ENCODE measurements at places on chromosomes 7 and 10.

DNA sequence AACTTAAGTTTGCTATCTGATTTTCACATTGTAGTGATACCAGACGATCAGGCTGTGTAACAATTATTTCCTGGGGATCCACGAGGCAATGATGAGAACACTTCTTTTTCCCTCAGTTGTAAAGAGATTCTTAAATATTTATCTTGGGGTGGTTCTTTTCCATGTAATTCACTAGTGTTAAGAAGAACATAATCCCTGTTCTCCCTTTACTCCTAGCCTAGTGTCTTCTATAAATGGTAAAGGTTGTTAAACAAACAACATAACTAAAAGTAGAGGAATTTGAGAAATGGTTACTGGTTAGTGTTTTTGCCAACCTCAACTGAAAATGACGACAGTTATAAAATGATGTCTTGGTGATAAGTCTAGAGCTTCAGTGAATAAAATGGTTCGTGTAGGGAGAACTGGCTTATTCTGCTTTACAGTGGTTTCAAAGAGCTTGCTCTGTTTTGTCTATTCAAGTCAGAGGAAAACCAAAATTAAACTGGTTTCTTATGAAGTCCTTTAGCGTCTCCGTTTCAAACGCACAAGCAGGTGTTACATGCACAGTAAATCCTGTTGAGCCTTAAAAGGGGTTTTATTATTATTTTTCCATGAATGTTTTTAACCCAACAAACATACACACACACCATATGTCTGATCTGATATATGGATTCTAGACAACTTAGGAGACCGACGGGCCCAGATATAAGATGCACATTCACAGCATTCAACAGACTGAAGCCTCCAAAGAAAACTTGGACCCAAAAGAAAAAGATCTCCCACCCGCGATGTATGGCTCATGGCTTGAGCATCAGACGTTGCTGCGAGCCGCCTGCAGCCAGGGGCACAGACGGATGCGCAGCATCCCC, 1.1 kb downstream of the TBX20 start:
- peaks cover 84% of the 10 kb centered on the region for H3K27me3 ChIP-seq
- peaks cover 11% of the 10 kb centered on the region for H3K4me1 ChIP-seq
- no peak overlapping the region for H3K27ac ChIP-seq
- no peak for DNase-seq
- H3K4me3 ChIP-seq: peak overlapping the region; percentile 51
- H3K36me3 ChIP-seq: no peaks in the 10 kb centered on the region

- no peak for DNase-seq
- H3K4me3 ChIP-seq: no peak overlapping the region
- peaks cover 19% of the 10 kb centered on the region for H3K4me1 ChIP-seq
- no peak overlapping the region for H3K27ac ChIP-seq
- H3K27me3 ChIP-seq: no peaks in the 10 kb centered on the region
Measured at GRCh38 chr7:128443831-128444600, 11.7 kb upstream of the HILPDA start.

GRCh38 chr7:47153576-47153975, 428.3 kb downstream of the TNS3 start:
- no peaks in the 10 kb centered on the region for H3K36me3 ChIP-seq
- H3K4me3 ChIP-seq: no peak overlapping the region
- H3K27me3 ChIP-seq: peaks cover 2% of the 10 kb centered on the region
- H3K4me1 ChIP-seq: no peaks in the 10 kb centered on the region
- DNase-seq: no peak

DNA sequence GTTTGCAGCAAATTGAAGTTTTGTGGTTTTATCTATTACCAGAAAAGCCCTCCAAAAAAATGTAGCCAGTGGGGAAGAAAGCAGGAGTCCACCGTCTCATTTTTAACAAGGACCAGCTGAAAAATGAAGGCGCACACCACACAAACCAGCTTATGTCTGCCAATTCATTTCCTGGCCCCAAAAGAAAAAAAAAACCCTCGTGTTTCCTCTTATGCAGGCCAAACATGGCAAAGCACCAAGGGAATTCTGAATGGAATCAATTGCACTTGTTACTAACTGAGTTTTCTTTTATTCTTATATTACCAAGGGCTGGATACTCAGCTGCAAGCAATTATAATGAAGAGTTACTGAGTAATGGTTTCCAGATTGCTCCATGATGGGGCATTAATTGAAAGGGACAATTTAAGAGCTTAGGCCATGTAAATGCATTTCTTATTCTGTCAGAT, 428.3 kb upstream of the NPVF start:
- no peak overlapping the region for H3K4me3 ChIP-seq
- no peaks in the 10 kb centered on the region for H3K36me3 ChIP-seq
- no peak overlapping the region for H3K27ac ChIP-seq
- no peaks in the 10 kb centered on the region for H3K27me3 ChIP-seq
- DNase-seq: no peak
- H3K4me1 ChIP-seq: peaks cover 12% of the 10 kb centered on the region

DNA sequence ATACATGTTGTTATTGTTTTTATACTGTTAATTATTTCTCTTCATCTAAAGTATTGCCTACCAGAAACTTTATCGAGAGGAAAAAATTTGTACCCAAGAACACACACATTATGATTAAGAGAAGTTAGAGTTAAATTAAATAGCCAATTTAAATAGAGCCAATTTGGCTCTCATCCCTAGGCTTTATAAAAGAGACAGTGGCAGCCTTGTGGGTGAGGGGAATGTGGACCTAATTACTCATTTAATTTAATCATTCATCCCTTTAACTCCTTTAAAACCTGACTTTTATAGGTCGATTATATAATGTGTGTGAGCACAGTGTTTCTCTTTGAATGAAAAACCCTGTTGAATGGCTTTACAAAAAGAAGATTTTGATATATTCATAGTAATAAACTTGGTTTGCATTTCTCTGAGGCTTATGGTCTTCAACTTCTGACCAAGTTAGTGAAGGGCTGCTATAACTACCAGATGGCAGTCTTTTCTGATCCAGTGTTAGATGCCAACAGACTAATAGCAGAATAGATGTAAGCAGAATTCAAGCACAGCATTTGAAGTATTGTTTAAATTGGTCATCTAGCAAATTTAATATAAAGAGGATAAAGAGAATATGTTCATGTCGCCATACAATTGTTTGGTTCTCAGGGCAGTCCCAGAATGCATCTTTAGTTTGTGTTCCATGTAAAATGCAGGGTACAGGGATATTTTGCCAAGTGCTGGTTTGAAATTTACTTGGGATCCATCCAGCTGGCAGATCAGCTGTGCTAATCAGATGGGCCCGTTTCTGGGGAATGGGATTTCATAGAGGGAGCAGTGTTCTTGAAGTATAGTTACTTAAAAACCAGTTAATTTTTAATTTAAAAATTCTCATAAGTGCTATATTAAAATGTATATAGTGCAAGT, 25.3 kb downstream of the ADD3 start:
- peaks cover 64% of the 10 kb centered on the region for H3K4me1 ChIP-seq
- no peaks in the 10 kb centered on the region for H3K27me3 ChIP-seq
- H3K36me3 ChIP-seq: peaks cover 10% of the 10 kb centered on the region
- DNase-seq: no peak
- no peak overlapping the region for H3K4me3 ChIP-seq
- H3K27ac ChIP-seq: no peak overlapping the region

- no peaks in the 10 kb centered on the region for H3K27me3 ChIP-seq
- no peak for DNase-seq
- H3K4me1 ChIP-seq: no peaks in the 10 kb centered on the region
- H3K27ac ChIP-seq: no peak overlapping the region
- no peak overlapping the region for H3K4me3 ChIP-seq
Measured at GRCh38 chr7:32330602-32331001, 159.6 kb downstream of the LSM5 start.

GRCh38 chr10:34938399-34938670, 123.2 kb upstream of the PARD3 start:
- peaks cover 2% of the 10 kb centered on the region for H3K27me3 ChIP-seq
- no peak overlapping the region for H3K27ac ChIP-seq
- DNase-seq: no peak
- H3K4me3 ChIP-seq: no peak overlapping the region
- no peaks in the 10 kb centered on the region for H3K4me1 ChIP-seq

DNA sequence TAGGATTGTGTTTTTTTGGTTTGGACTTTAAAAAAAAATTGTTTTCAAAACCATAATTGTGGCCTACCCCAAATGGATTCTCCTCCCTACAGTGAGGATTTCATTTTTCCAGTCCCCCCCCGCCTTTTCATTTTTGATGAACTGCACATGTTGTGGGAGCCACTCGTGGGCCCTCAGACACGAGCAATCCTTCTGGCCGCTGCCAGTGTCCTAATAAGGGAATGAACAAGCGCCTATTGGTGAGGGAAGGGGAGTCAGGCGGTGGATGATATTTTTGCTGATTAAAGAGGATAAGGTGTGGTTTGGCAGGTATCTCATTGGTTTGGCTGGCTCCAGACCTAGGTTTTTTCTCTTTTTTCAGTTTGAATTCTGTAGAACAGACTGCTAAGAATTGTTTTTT, 78.7 kb upstream of the AGBL3 start:
- no peaks in the 10 kb centered on the region for H3K27me3 ChIP-seq
- H3K36me3 ChIP-seq: no peaks in the 10 kb centered on the region
- H3K4me3 ChIP-seq: no peak overlapping the region
- no peak for DNase-seq

DNA sequence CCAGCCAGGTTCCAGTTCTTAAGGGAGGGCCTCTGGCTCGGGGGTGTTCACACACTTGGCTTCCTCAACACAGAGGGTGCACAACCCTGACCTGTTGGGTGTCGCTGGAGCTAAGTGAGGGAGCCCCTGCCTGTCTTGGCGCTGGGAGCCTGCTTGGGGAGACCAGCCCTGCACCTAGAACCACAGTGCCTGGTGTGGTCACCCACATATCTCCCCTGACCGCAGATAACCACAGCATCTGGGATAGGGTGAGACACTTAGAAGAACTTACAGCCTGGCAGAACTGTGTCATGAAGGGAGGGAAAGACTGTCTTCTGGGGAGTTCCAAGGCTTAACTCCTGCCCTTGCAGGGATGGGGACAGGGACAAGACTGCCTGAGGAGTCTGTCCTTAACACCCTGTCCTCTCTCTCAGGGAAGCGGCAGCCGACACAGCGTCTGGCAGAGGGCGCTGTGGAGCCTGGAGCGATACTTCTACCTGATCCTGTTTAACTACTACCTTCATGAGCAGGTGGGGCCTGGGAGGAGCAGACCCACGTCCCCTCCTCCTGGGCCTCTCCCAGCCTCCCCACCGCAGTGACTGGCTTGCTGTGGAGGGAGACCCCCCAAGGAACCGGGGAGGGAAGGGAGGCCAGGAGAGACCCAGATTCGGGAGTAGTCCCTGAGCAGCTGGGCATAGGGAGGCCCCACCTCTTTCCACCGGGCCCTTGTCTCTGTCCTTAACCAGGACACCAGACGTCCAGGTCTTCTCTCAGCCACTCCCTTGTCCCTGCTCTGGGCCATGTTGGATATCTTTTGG, 59.0 kb downstream of the PALD1 start:
- no peak overlapping the region for H3K4me3 ChIP-seq
- H3K36me3 ChIP-seq: no peaks in the 10 kb centered on the region
- no peak overlapping the region for H3K27ac ChIP-seq
- DNase-seq: peak; percentile 61
- H3K4me1 ChIP-seq: no peaks in the 10 kb centered on the region

GRCh38 chr7:15546272-15546792, 15.5 kb downstream of the AGMO start:
- DNase-seq: no peak
- no peaks in the 10 kb centered on the region for H3K36me3 ChIP-seq
- H3K27me3 ChIP-seq: no peaks in the 10 kb centered on the region
- no peak overlapping the region for H3K4me3 ChIP-seq
- no peak overlapping the region for H3K27ac ChIP-seq

DNA sequence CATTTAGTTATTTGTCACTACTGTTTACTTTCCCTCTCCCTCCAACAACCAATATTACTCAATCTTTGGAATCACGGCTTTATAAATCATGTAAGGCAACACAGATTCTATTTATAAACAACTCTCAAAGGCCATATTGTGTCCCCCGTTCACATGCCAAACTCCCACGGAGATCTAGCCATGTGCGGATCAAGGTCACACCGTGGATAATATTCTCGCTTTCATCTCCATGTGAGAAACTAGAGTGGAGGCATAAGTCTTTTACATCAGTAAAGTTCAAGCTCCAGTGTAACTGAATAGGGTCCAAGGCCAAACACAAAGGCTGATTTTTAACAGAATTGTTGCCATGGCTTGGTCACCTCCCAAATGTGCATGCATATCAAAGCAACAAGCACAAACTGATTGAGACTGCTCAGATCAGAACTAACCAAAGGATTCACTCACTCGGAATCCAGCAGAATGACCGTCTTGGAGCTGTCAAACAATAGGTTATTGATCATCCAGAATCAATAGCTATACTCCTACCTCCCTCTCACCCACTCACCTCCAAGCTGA, 569.5 kb upstream of the LRRN3 start:
- no peaks in the 10 kb centered on the region for H3K27me3 ChIP-seq
- H3K4me3 ChIP-seq: no peak overlapping the region
- H3K36me3 ChIP-seq: no peaks in the 10 kb centered on the region
- no peaks in the 10 kb centered on the region for H3K4me1 ChIP-seq
- H3K27ac ChIP-seq: no peak overlapping the region

- H3K4me1 ChIP-seq: no peaks in the 10 kb centered on the region
- H3K4me3 ChIP-seq: no peak overlapping the region
- no peaks in the 10 kb centered on the region for H3K27me3 ChIP-seq
- no peaks in the 10 kb centered on the region for H3K36me3 ChIP-seq
- no peak for DNase-seq
Measured at GRCh38 chr7:68929781-68930261, 668.5 kb upstream of the AUTS2 start.

GRCh38 chr10:85433248-85433647, 933.3 kb downstream of the GRID1 start:
- no peak overlapping the region for H3K4me3 ChIP-seq
- H3K4me1 ChIP-seq: no peaks in the 10 kb centered on the region
- DNase-seq: no peak
- H3K27ac ChIP-seq: no peak overlapping the region
- H3K27me3 ChIP-seq: peaks cover 13% of the 10 kb centered on the region

- H3K27ac ChIP-seq: peak overlapping the region; percentile 88
- peaks cover 3% of the 10 kb centered on the region for H3K36me3 ChIP-seq
- DNase-seq: peak; percentile 81
- no peaks in the 10 kb centered on the region for H3K27me3 ChIP-seq
Measured at GRCh38 chr10:119253433-119254174, 46.2 kb downstream of the GRK5 start.

- H3K27ac ChIP-seq: peak overlapping the region; percentile 48
- H3K36me3 ChIP-seq: peaks cover 16% of the 10 kb centered on the region
- no peak overlapping the region for H3K4me3 ChIP-seq
- DNase-seq: peak; percentile 26
- no peaks in the 10 kb centered on the region for H3K27me3 ChIP-seq
- H3K4me1 ChIP-seq: peaks cover 82% of the 10 kb centered on the region
Measured at GRCh38 chr10:59885430-59886134, 20.8 kb downstream of the CCDC6 start.

DNA sequence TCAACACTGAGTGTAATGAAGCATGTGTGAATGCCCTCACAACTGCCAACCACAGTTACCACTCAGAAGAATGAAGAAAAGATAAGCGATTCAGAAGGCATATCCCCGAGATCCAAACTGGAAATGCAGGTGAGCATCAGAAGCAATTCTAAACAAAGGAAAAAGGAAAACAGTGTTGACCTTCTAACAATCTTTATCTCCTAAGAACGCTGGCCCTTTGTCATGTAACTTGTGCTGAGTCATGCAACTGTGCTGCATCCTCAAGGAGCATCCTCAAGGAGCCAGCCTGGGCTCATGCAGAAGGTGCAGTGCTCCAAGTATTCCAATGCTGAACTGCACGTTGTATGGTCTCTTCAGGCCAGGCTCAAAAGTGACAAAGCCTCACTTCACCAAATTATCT, 30.6 kb downstream of the SEC61G start:
- H3K4me1 ChIP-seq: no peaks in the 10 kb centered on the region
- H3K27me3 ChIP-seq: no peaks in the 10 kb centered on the region
- no peak overlapping the region for H3K4me3 ChIP-seq
- DNase-seq: no peak

Data from activated CD4-positive, alpha-beta T cell treated with anti-CD3 and anti-CD28 coated beads for 36 hours (primary cell).